ENCODE measurements at places on chromosomes 2 and 18.

DNA sequence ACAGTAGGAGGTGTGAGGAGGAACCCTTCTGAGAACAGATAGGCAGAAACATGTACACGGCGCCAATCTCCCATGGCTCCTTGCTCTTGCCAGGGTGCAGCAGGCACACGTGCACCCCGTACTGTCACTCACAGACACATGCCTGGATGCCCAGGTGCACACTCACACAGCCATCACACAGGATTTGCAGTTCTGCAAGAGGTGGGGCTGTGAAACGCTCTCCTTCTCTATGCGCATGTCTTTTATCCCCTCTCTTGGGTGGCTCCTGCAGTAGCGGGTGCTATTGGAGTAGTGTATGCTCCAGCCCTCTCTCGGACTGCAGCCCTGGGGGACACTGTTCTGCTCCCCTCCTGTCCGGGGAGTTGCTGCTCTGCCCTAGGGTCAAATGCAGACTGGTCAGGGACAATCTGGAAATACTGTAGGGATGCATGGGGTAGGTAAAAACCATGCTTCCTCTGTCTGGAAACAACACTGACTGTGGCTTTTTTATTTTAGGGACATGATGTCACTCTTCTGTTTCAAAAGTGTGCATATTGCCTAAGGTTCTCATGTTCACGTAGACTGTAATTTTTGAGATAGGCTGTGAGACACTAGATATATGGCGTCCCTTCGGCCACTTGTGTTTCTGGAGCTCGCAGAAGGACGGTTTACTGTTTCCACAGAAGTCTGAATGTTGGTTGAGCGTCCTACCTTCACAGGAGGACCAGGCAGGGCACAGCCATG, 118.5 kb downstream of the PRKCE start:
- DNase-seq: no peak

DNA sequence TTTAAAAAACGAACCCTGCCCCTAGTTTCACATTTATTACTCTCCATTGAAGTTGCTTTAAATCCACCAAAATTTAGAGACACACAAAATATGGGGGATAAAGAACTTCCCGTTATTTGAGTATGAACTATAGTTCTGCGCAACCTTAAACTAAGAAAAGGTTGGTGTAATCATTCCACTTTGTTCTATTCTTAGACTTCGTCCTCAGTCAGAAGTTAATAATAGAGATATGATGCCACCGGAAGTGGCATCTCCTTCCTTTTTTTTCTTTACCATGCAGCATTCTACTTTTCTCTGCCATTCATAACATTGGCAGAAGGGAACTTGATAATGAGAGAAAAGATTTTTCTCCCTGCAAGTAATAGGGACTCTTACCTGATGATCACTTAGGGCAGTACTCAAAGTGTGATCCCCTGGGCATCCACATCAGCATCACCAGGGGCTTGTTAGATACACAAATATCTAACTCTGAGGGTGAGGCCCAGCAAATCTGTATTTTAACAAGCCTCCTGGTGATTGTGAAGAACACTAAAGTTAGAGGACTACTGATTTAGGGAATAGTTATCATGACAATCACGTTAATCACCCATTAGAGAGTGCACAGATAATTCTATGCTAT, 147.7 kb upstream of the DTNA start:
- DNase-seq: no peak

- no peak for DNase-seq
These were observed 48.6 kb upstream of the FSIP2 start for GRCh38 chr2:185689906-185690539.

DNA sequence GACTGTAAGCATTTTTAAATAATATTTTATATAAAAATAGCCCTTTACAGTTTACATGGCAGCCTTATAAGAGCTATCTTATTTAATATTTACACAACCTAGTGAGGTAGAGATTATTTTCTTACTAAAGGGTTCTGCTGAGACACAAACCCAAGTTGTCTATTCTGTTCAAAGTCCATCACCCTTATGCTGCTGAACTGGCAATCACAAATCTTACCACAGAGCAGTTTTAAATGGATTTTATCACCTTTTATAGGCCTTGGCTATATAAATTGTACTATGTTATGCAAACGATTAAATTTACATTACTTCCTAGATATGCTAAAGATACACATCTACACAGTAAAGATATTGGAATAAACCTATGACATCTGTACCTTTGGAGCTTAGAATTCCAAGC, 40.7 kb downstream of the RBM45 start:
- no peak for DNase-seq

DNA sequence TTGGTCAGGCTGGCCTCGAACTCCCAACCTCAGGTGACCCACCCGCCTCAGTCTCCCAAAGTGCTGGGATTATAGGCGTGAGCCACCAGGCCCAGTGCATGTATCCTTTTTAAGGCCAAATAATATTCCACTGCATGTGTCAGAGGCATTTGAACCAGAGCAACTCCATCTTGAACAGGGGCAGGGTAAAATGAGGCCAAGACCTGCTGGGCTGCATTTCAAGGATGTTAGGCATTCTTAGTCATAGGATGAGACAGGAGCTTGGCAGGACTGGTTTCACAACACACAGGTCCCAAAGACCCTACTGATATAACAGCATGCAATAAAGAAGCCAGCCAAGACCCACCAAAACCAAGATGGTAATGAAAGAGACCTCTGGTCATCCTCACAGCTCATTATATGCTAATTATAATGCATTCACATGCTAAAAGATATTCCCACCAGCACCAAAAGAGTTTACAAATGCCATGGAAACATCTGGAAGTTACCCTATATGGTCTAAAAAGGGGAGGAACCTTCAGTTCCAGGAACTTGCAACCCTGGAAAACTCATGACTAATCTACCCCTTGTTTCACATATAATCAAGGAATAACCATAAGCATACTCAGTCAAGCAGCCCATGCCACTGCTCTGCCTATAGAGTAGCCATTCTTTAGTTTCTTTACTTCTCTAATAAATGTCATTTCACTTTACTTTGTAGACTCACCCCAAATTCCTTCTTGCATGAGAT, 204.6 kb downstream of the RAB3GAP1 start:
- no peak for DNase-seq

DNA sequence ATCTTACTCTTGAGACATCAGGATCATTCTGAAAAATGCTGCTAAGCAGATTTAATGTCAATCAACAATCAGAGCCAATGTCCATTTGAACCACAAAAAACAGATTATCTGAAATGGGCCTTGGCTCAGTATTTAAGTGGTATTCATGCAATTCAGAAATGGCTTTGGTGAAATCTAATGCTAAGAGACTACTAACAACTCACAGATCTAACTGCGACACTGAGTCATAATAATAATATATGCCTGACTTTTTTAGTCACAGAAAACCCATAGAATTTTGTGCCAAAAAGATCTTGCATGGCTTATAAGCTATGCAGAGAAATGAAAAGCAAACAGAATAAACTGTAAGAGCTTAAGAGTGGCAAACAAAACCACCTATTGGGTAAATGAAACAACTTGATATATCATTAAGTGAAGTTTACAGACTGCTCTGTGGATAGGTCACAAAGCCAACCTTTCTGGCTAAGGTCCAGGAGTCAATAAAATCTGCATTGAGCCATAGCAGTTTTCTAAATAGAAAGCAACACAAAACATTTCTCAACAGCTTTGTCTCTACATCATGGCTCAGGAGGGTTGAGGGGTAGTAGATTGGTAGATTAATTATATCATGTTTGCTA, 234.3 kb downstream of the LRATD1 start:
- DNase-seq: no peak

DNA sequence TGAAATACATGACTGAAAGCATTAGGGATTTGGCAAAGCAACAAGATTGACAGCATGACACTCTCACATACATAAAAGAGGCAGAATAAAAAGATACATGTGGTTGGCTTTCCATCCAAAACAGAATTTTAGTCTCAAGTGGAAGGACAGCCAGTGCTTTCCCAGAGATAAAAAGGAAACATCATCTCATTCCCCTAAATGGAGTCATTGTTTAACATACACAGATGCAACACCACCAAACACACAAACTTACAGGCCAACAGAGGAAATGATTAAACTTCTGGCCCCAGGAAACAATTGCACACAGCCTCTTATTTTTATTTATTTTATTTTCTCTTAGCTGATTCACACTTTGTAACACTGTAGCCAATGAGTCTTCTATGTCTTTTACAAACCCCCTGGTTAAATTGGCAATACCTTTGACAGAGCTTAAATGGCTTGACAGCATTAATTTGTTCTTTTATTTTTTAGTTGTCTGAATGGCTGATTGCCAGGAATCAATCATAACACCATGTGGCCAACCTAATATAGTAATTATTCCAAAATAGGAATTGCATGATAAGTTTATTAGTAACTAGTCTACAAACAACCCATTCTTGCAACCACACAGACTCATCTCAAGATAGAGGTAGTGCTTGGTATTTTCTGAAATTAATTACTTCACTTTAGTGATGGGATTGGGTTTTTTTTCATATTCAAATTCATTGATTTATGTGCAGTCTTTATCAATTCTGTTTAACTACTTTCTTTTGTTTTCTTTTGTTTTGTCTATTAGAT, 190.5 kb downstream of the RND3 start:
- DNase-seq: no peak

GRCh38 chr2:107687073-107687472, 139.6 kb upstream of the RGPD4 start:
- no peak for DNase-seq

DNA sequence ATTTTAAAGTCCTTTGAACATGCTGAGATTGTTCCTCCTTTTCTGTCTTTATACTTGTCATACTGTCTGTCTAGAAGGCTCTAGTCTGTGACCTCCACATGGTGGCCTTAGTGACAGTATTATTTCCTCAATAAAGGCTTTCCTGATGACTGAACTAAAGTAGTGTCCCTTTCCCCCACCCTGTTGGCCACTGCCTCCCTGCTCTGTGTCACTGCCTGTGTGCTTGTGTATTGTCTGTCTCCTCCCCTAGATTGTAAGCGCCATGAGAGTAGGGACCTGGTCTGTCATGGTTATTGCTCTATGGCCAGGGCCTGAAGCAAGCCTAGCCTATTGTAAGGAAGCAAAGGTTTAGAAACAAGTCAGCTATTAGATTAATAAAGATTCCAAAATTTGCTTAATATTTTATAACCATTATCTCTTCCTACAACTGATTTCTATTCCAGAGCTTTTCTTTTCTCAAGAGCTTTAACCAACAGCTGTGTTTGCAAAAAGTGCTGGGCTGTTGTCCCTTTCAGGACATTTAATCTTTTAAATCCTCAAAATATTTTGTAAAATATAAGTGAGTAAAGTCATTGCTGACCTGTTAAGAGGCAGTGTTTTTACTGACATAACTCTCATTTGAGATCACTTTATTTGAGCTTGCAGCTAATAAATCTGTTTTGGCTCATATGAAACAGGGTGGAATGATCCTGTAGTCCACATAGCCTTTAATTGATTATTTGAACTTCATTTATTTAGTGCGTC, 35.5 kb downstream of the DIS3L2 start:
- no peak for DNase-seq

- DNase-seq: no peak
These were observed 617 bp downstream of the CCDC142 start for GRCh38 chr2:74481961-74482800.

GRCh38 chr18:47113796-47114540, 36.3 kb downstream of the HDHD2 start:
- no peak for DNase-seq

DNA sequence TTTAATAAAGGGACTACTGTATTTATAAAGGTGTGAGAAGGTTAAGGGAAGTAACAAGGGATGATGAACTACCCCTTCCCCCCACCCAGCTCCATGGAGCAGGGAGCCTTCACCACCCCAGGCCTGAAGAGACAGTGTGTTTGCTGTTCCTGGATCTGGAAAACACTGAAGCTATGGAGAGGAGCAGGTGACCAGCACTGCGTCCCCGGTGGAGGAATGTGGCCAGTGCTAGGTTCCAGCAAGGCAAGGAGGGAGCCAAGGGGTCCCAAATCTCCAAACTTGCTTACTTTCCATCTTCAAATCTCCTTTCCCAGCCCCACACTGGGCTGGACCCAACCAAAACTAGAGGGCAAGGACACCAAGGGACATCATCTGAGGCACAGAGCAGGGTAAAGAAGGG, 128.7 kb upstream of the CD302 start:
- DNase-seq: no peak

DNA sequence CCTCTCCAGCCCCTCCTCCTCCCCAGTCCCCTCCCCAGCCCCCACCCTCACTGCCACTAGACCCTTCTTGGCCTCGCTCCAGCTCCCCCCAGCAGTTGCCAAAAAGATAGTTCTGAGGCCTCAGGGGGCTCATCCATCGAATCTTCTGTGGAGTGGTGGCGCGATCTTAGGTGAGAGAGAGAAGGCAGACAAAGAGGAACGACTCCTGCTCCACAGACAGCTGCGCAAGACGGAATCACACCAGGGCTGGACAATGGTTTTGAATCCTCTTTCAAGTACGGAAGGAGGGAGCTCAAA, 68.1 kb downstream of the LAMA3 start:
- DNase-seq: no peak

- DNase-seq: no peak
These were observed 30.9 kb downstream of the TMEM185B start for GRCh38 chr2:120192280-120192679.

GRCh38 chr2:108161298-108161697, 78.5 kb upstream of the SULT1C3 start:
- no peak for DNase-seq

- DNase-seq: no peak
These were observed 162.6 kb downstream of the GFPT1 start for GRCh38 chr2:69224512-69224837.
